T-helper 17 cell (primary cell): ENCODE measurements at places on chromosomes 11 and 22.

GRCh38 chr11:68565768-68566167 is 105.2 kb downstream of the PPP6R3 start:
- no peak for DNase-seq

DNA sequence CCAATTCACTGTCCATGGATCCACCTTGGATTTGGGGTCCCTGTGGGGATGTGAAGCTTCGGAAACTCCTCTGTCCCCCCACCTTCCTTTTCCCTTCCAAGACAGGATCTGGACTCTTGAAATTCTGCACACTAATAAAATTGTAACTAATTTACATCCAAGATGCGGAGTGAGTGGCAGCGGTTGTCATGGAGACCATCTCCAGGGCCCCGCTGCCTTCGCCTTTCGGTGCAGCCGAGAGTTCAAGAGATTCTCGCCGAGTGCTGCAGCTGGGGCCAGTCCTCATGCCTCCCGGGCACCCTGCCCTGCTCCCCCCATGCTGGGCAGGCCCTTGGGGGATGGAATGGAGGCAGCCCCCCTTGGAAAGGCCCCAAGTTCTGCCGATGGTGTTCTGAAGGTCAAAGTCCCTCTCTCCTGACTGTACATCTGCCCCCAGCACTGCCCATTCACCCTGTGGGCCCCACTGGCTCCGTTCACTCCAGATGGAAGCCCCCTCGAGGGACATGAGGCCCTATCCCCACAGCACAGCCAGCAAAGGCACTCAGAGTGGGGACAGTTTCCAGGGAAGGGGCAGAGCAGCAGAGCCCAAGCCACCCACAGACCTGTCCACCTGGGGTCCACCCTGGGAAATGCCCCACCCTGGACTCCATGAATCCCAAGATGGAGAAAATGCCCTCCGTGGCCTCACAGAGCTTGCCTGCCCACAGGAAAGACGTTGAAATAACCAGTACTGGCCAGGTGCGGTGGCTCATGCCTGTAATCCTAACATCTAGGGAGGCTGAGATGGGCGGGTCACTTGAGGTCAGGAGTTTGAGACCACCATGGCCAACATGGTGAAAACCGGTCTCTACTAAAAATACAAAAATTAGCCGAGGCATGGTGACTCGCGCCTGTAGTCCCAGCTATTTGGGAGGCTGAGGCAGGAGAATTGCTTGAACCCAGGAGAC is 25.9 kb downstream of the IGLL1 start:
- no peak for DNase-seq

DNA sequence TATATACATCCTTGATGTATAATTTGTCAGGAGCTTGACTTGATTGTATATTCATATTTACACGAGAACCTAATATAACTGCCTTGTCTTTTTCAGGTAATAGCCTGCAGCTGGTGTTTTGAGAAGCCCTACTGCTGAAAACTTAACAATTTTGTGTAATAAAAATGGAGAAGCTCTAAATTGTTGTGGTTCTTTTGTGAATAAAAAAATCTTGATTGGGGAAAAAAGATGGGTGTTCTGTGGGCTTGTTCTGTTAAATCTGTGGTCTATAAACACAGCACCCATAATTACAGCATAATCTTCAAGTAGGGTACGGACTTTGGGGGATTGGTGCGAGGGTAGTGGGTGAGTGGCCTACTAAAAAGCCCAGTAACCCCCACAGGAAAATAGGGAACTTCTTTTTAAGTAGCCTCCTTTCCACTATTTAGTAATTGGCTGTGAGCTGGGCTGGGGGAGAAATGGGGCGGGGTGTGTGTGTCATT is 7.5 kb downstream of the MALAT1 start:
- DNase-seq, result no peak

- DNase-seq, result no peak
These were observed 233.9 kb downstream of the TENM4 start for GRCh38 chr11:79206951-79207350.

- DNase-seq, result peak; percentile 49
These were observed 55.7 kb downstream of the MYH9 start for GRCh38 chr22:36331912-36332622.

DNA sequence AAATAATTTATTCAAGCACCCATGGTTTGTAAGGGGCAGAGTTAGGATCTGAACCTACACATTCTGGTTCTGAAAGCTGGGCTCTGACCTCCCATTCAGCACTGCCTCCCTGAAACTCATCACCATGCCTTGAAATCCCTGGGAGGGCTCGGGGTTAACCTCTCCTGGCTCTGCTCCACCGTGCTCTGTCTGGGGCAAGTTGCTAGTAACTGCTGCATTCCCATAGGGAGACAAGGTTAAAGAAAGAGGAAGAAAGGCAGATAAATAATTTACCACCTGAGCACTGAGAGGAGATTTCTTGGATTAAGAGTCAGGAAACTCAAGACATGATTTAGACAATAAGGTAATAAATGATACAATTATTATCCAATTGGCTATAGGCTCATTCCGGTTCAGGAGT is 199.3 kb downstream of the KIF18A start:
- no peak for DNase-seq

- DNase-seq, result no peak
These were observed 997.8 kb upstream of the RAG2 start for GRCh38 chr11:37595845-37596244.

- no peak for DNase-seq
These were observed 179.6 kb upstream of the PDGFD start for GRCh38 chr11:104343578-104343977.

DNA sequence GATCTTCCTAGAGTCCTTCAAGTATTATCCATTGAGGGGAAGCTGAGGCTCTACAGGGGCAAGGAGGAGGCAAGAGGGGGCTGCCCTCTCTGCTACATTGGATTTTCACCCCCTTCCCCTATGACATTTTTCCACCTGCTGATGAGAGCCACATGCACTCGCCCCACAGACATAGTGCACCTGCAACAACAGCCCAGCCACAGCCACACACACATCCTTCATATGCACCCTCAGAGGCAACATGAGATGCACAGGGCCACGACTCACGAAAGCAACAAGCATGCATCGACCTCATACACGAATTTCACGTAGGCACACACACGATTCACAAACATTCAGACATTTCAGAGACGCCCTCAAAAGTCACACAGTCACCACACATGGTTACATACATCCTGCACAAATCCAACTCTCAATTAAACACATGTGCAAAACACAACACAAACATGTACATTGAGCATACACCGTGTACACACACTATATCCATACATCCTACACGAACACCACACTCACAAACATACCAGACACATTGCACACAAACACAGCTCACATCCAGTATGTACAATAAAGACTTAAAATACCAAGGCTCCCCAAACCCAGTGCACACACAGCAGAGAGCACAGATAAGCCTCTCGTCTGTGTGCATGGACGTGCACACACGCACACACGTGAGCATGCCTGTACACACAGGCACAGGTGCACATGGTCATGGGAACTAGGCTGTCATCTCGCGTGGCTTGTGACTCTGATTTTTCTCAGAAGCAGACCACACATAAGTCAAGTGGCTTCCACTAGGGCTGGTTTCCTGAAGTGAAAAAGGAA is 6.3 kb upstream of the LRRC32 start:
- no peak for DNase-seq

GRCh38 chr11:11290354-11290753 is 62.7 kb downstream of the CSNK2A3 start:
- no peak for DNase-seq
